ENCODE measurements at places on chromosomes 4 and X. TPM values are rescaled to one million over a fixed set of nuclear protein-coding genes. Genes with fewer than 3 reads are reported as not detected.

DNA sequence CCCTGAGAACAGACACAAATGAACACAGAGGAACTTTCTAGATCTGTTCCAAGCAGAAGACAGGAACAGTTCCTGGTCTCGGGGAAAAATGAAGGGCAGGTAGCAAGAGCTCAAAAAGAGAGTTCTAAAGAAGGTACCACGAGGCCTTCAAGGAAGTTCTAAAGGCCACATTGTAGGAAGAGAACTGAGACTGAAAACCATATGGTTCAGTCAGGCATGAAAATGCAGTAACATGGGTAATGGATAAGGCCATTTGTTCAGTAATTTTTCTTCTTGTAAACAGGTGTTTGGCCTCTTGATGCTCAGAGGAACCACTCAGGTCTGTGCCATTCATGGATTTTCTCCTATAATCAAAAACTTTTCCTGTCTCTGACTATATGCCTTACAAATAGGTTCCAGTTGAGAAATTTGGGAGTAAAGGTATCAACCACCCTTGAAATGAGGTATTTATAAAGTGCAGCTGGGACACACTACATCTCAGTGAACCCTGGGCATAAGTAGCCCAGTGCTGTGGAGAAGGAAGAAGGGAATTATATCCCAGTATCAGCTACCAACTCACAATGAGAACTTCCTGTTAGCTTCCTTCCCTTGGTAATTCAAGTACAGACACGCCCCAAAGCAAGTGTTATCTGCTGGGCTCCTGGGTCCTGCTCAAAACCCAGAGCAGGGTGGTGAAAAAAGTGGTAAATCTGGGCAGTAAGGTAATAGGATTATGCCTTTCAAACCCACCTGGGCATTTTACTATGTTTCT is 277.9 kb downstream of the KLHL13 start:
- no peak for DNase-seq

GRCh38 chrX:153303276-153304262 is 18.0 kb downstream of the PNMA6F start:
- no peak for DNase-seq

DNA sequence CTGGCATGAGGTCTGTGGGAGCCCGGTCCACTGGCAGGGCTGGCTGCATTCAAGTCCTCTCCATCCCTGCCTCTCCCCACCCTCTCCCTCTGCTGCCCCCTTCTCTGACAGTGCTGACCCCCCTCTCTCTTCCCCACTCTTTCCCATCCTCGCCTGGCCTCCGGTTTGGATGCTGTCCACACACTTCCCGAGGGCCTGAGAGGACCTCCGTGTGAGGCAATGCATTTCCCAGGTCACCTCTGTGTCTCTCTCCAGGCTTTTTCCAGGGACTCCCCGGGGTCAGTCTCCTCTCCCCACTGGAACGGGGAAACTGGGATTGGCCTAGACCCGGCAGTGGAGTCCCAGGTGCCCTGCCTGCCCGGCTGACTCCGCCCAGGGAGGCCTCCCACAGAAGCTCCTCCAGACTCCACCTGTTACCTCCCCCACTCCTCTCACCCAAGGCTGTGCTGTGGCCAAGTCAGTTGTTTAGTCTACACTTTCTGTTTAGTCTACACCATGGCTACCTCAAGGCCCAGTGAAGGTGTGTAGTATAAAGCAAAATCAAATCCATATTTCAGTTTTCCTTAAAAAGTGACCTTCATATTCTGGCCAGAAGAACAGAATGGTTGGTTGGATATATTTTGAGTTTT is 146.8 kb downstream of the PTTG2 start:
- no peak for DNase-seq

DNA sequence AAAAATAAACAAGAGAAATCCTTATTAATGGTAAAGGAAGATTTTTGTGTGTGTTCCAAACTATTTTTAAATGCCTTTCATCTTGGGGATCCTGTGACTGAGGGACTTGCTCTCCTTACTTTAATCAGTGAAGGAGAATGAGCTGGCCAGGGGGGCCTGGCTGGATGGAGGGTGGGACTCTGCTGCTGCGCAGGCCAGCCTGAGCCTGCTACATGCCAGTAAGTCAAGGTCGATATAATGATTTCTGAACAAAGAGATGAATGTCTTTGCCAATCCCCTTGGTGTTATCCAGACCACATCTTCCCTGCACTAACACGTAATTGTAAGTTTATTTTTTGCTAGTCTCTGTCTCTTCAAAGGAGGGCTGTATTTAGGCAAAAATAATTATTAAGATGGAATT is 1679.2 kb upstream of the TENM3 start:
- no peak for DNase-seq

GRCh38 chr4:126779001-126779400 is 853.8 kb upstream of the INTU start:
- DNase-seq = peak; percentile 6

DNA sequence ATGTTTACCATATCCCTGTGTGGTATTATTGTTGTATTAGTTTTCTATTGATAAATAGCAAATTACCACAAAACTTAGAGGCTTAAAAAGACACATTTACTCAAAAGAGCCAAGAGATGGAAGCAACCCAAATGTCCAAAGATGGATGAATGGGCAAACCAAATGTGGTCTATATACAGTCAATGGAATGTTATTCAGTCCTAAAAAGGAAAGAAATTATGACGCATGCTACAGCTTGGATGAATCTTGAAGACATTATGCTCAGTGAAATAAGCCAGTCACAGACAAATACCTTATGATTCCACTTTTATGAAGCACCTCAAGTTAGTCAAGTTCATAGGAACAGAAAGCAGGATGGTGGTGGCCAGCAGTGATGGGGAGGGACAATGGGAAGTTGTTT is 144.7 kb downstream of the QDPR start:
- DNase-seq = peak; percentile 22

- DNase-seq = no peak
These were observed 74.2 kb downstream of the PRKX start for GRCh38 chrX:3639236-3639635.

- DNase-seq = no peak
These were observed 28.2 kb downstream of the ANKRD50 start for GRCh38 chr4:124684301-124684700.

Gene MXRA5
- total RNA-seq = 4.7 TPM

DNA sequence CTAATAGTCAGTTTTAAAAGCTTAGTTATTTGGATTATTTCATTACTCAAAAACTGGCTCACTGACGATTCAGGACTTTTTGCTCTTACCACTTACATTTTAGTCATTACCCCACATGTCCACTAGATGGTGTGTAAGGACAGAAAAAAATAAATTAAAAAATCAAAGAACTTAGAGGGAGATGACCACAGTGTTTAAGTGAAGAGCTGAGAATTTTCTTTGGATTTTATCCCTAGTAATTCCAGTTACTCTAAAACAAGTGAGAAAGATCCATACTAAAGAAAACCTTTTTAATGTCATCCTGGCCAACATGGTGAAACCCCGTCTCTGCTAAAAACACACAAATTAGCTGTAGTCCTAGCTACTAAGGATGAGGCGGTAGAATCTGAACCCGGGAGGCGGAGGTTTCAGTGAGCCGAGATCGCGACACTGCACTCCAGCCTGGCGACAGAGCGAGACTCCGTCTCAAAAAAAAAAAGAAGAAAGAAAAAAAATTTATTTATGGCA is 26.4 kb upstream of the TMPRSS11B start:
- DNase-seq = peak; percentile 81

GRCh38 chr4:42843694-42844093 is 48.8 kb upstream of the GRXCR1 start:
- DNase-seq = no peak

- DNase-seq = no peak
These were observed 566 bp downstream of the CORIN start for GRCh38 chr4:47837094-47837907.

DNA sequence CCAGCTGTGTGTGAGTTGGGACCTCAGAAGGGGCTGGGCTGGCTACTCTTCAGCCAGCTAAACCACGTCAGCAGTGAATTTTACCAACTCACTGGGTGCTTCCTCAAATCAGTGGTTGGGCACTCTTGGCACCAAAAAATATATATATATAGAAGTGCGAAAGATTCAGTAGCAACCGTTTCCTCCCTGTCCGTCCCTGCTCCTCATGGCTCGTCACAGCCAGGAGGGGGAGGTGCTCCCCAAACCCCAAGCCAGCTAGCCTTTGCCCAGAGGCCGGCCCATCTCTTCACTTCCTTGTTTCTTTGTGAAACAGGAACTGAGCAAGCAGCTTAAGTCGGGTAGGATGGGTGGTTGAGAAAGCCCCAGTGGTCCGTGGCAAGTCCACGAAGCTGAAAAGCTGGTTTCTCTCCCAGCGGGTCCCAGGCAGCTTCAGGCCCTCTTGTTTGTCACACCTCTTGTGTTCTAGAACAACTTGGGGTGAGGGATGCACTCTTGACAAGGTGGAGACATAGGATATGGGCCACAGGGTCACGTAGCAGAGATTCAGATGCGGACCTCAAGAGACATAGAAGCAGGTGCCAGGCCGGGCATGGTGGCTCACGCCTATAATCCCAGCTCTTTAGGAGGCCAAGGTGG is 6.8 kb upstream of the SASH3 start:
- DNase-seq = no peak

DNA sequence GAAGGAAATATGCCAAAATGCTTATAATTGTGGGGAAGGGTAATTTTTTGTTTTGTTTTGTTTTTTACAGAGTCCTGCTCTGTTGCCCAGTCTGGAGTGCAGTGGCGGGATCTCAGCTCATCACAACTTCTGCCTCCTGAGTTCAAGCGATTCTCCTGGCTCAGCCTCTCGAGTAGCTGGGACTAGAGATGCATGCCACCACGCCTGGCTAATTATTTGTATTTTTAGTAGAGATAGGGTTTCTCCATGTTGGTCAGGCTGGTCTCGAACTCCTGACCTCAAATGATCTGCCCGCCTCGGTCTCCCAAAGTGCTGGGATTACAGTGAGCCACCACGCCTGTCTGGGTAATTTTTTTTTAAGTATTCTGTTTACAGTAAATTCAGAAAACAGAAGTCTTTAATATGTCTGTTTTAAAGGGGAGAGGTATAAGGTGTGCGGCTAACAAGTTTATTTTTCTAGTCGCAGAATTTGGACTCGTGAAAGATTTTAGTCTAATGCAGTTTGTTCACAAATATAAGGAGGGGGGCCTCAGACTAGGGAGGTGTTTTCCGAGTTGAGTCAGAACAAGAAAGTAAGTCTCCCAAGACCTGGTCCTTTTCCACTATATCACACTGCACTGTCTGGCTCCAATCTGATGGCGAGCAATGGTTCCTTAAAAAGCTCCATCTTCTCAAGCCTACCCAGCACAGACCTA is 1.5 kb downstream of the ACSL1 start:
- peak; percentile 39 for DNase-seq

- DNase-seq = peak; percentile 20
These were observed 247.9 kb downstream of the CCSER1 start for GRCh38 chr4:90375081-90375480.

DNA sequence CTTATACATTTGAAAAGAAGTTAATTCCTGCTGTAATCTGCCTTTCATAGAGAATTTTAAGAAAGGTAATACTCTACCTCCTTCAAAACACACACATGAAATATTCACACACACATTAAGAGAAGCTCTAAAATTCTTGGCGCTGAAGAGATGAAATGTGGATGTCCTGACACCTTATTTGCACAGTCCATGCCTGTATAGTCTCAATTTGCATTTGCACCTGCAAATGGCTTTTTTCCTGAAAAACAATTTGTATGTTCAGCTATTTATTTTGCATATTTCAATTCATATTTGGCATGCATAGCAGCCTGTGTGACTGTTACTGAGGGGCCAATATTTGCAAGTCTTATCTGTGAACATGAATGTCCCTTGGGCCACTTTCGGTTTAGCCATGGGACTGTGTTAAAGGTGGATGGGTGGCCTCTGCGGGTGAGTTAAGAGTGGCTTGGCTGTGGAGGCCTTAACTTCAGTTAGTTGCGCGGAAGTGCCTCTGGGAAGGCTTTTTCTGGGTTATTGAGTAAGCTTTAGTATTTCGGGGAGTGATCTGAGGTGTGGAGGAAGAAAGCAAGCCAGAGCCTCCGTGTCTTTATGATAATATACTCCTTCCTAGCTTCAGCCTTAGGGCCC is 443.3 kb upstream of the FAT1 start:
- DNase-seq = no peak

GRCh38 chr4:98775672-98776071 is 117.3 kb upstream of the TSPAN5 start:
- no peak for DNase-seq

- peak; percentile 90 for DNase-seq
These were observed 62.9 kb downstream of the ANAPC4 start for GRCh38 chr4:25439918-25440477.

GRCh38 chrX:68433155-68433980 is at the start of gene OPHN1:
TSS of gene OPHN1 (minus strand) at chrX:68433495. CDS start at chrX:68433020, 475 bp downstream.
- DNase-seq = peak; percentile 79

DNA sequence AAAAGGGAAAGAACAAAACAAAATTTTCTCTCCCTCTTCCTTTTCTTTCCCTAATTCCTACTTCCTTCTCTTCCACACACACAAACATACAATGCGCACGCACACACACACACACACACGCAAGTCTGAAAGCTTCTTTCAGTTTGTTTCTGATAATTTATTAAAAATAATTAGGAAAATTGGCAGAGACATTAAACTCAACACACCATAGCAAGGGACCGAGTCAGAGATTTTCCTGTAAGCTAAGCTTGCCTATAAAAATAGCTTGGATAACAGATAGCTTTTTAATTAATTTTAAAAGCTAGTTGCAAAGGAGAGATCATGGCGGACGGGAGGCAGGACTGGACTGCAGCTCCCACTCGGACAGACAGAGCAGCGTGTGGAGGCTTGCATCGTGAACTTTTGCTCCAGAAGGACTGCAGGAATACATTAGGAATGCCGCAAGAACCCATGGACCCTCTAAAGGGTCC is 92.6 kb upstream of the MAPK10 start:
- peak; percentile 77 for DNase-seq

- DNase-seq = no peak
These were observed 142.3 kb downstream of the SH3KBP1 start for GRCh38 chrX:19745077-19745476.

DNA sequence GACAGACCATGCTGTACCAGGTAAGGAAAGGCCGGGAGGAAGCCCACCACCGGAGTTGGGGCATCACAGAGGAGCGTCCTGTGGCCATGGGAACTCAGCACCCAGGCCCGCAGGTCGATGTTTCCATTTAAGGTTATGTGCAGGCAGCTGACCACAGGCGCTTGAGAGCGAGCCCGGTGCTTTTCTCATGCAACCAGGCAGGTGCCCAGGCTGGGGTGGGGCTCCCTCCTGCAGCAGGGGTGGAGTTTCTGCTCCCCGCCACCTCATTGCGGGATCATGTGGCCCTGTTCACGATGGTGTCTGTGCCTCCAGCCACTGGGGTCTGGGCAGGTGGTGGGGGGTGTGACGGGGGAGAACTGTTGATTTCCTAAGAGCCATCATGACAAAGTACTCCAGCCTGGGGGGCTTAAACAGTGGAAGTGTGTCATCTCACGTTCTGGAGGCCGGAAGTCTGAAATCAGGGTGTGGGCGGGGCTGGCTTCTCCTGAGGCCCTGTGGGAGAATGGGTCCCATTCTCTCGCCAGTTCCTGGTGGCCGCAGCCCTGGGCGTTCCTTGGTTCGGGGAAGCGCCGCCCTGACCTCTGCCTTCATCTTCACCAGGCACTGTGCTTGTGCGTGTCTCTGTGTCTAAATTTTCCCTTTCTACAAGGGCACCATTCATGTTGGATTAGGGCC is 60.9 kb downstream of the CPZ start:
- DNase-seq = no peak

- no peak for DNase-seq
These were observed 265.5 kb upstream of the FTHL17 start for GRCh38 chrX:31337332-31337731.

GRCh38 chrX:34813618-34814017 is 129.0 kb upstream of the FAM47B start:
- peak; percentile 14 for DNase-seq

Measured in fibroblast of the aortic adventitia (primary cell).